MV-4-11 (cell line): ENCODE measurements at places on chromosomes 6 and 20.

DNA sequence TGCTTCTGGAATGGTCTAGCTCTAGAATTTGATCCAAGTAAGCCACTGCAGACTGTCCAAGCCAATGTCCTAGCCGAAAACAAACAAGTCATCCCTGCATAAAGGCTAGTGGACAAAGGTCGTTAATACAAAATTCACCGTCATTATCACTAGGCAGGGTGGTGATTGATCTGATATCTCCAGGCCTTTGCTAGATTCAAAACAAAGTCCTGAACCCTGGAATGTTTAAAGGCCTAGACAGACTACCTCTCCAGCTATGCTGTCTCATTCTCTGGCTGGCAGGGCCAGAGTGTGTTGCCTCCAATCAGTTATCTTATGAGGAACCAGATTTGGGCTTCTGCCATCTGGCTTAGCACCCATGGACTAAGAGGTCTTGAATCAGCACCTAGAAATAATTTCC lies 38.3 kb downstream of the MAP7 start:
- no peak for DNase-seq

GRCh38 chr6:14077193-14077867 lies 40.2 kb upstream of the CD83 start:
- DNase-seq = no peak

GRCh38 chr6:148704400-148705246 lies 42.2 kb upstream of the UST start:
- DNase-seq = no peak

DNA sequence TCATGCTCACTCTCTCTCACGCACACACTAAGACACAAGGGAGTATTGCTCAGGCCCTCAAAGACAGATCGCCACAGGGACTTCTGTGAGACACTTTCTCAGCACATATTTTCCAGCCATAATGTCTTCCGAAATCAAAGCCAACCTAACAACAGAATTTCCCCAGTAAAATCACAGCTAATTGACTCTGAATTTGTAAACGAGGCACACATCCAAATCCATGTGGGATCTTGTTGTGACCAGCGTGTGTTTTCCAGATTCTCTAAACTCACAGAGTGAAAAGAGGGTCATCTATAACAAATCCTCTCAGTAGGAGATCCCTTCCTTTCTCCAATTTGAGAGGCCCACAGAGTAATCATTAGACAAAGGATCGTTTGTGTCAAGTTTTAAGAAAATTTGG lies 280.4 kb downstream of the PACRG start:
- no peak for DNase-seq

GRCh38 chr20:47678536-47678935 lies 106.7 kb downstream of the SULF2 start:
- DNase-seq = no peak

- no peak for DNase-seq
These were observed 48.7 kb downstream of the RIN2 start for GRCh38 chr20:19806806-19807190.

DNA sequence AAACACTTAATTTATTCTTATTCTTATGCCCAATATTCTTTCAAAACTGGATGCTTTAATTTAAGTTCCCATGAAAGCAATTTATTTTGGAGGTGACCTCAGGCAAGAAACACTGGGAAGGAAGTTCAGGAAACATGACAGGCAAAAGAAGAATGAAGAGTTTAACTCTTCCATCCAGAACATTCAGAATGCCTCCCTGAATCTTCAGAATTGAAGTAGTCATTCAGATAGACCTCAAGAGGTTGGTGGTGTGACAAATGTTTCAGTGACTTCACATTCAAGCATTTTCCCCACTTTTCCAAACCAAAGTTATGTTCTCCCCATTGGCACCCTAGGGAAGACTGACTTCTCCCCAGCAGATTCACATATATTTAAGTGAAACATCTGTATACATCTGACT lies 110.5 kb downstream of the HAO1 start:
- no peak for DNase-seq

- DNase-seq = no peak
These were observed 244.0 kb downstream of the THBS2 start for GRCh38 chr6:169009628-169010027.

- DNase-seq = peak; percentile 78
These were observed 147.2 kb downstream of the VEGFA start for GRCh38 chr6:43916924-43917877.

GRCh38 chr6:124164343-124164742 lies 360.7 kb downstream of the NKAIN2 start:
- DNase-seq = no peak

DNA sequence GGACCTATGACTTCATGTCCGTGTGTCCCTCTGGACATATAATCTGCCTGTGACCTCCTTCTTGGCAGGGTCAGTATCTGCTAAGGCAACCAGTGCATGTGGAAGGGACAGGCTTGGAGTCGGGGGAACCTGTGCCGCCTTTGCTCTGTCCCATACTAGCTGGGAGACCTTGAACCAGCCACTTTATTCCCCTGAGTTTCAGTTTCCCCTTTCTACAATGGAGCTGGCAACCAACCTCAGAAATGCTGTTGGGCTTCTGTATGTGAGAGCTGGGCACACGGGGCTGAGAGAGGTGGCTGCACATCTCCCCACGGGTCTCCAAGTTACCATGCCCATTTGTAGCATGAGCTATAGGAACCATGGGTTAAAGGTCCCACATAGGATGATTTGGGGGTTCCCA lies 53.8 kb downstream of the CD40 start:
- no peak for DNase-seq

- no peak for DNase-seq
These were observed 21.9 kb downstream of the DEF6 start for GRCh38 chr6:35319346-35320030.

DNA sequence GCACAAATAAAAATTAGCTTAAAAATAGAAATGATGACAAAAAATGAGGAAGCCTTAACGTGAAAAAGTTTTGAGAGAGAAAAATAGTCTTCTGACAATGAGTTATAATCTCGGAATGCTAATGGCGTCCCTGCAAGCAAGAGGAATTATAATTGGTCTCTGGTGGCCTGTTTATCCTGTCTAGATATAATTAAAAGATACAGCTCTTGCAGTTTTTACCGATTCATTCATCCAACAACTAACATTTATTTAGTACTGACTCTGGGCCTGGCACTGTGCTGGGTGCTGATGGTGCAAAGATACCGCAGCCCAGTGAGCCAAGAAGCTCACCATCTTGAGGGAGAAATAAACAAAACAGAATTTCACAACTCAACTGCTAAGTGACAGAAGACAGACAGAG lies 31.6 kb upstream of the ANKRD60 start:
- no peak for DNase-seq

- no peak for DNase-seq
These were observed 1142.8 kb upstream of the EYS start for GRCh38 chr6:66849843-66850242.

DNA sequence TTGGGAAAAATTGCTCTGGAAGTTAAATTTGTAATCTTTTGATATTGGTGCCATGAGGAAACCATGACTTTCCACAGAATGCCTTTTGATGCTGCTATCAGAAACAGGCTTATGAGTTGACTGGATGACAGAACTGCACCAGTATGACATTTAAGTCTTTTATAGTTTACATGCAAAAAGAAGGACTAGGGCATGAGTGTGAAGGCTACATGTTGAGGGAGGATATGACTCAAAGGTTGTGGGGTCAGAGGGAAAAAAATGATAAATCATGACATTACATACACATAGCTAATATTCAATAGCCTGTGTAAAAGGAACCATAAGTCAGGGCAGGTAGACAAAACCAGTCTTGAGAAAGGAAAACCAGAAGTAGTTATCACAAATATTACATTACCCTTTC lies 182.2 kb downstream of the COL12A1 start:
- DNase-seq = no peak

DNA sequence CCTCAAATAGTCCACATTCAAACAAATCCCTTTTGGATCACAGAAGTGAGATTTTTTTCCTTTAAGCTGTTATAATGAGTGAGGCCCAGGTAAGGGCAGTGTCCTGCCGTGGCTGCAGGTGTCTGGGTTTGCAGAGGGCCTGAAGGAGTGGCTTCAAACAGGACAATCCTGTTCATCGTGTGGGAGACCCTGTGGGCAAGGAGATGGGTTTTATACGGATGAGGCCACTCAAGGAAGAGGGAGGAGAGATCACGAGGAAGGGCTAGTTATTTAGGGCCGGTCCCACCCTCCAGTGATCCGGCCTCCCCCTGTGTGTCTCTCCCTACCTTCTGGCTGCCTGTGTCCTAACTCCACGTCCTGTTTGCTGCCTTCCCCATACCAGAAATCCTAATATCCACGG lies 33.8 kb downstream of the PPP1R14C start:
- DNase-seq = no peak

GRCh38 chr20:10110151-10110550 lies 75.4 kb downstream of the ANKEF1 start:
- DNase-seq = peak; percentile 5

DNA sequence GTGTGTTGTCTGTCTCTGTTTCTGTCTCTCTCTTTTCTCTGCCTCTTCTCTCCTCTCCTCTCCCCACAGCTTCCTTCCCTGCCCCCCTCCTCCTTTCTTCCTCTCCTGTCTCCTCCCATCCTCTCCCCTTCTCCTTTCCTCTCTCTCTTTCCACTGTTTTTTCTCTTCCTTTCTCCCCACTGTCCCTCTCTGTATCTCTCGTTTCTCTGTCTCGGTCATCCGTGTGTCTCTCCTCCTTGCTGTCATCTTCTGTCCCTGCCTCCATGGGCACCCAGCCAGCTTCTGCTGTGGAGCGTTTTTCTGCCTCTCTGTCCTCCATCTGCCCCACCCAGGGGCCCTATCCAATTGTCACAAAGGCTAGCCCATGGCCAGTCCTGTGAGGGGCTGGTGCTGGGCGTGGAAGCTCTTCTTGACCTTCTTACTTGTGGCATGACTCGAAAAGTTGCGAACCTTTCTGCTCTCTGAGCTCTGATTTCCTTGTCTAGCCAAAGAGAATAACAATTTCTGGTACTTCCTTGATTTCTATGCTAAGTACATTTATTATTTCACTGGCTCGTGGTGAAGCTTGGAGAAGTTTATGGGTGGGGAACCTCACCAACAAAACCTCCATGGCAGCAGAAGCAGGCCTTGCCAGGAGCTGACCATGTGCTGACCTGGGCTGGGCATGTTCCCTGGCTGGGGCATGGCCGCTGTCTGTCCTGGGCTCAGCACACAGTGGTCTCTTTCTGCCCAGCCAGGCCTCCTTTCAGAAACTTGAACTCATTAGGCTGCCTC lies 69.3 kb downstream of the CEBPB start:
- DNase-seq = no peak

DNA sequence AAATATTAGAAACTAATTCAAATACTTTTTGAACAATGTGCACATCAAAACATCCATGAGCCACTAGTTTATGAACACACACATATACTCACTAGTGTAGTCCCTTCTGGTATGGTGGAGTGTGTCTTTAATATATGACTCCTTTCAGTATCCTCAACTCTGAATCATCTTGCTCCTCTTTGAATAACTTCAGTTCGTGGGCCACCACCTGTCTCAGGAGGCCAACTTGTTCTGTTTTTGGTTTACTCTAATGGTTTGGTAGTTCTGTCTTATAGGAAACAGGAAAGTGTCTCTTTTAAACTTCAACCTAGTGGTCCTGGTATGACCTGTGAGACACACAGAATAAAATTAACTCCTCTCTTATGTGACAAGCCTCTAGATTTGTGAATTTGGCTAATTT lies 55.6 kb downstream of the ZNF292 start:
- no peak for DNase-seq

- peak; percentile 96 for DNase-seq
These were observed 53.8 kb downstream of the PCNA start for GRCh38 chr20:5065879-5066383.

DNA sequence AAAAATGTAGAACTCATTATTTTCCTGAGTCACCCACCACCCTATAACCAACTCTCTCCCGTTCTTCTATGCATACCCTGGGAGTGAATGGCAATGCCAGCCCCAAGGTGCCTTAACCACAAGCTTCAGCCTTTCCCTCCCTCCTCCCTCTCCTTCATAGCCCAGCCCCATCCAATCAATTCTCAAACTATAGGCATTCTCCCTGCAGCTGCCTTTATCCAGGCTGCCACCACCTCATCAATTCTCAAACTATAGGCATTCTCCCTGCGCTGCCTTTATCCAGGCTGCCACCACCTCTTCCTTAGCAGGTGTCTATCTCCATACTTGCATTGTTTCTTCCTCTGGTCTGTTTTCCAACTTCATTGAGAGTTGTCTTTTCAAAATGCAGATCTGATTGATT lies 77.1 kb downstream of the PLEKHG1 start:
- DNase-seq = no peak

DNA sequence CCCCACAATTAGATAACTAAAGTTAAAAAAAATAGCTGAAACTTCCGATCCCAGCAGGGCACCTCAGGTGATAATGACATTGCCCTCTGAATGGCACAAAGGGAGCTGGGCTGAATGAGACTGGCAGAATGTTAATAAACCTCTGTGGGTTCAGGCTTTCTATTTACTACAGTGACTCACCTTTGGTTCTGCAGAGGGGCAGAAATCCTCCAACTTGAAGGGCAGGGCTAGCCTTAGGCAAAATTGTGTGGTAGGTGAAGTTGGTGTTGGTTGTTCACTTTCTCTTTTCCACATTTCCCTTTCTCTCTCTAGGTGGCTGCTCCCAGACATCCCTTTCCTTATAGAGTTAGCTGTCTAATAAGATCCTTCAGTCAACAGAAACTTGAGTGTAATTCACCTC lies 625.2 kb downstream of the EPM2A start:
- DNase-seq = no peak

GRCh38 chr6:158529629-158530028 lies 30.3 kb upstream of the TMEM181 start:
- no peak for DNase-seq

- DNase-seq = no peak
These were observed 213.9 kb downstream of the SOD2 start for GRCh38 chr6:159479146-159479545.

GRCh38 chr6:26187981-26188635 lies 100.9 kb downstream of the HFE start:
- DNase-seq = peak; percentile 82

DNA sequence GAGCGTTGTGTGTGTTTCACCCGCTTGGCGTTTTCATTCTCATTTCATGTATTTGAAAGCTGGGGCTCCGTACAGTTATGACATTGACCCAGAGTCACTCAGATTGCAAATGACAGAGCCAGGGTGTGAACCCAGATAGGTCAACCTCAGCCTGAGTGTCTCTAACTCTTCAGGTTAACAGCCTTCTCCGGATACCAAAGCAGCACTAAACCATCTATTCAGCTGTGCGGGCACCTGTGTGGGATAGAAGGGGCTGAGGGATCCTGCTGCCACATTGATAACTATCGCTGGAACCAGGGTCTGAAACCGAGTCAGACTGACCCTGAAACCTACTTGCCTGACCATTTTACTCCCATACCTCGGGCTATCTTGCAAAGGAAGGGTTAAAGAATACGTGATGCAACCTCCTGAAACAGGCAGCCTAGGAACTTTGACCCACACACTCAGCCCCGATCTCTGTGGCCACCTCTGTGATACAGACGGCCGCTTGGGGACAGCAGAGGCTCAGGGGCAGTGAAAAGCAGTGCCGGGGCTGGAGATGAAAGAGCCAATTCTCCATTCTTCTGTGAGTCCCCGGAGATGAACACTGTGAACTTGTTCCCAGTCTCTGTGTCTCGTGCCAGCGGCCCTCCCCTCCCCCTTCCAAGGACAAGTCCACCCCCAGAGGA lies 233.5 kb upstream of the QKI start:
- DNase-seq = peak; percentile 79

- DNase-seq = no peak
These were observed 62.4 kb upstream of the ARG1 start for GRCh38 chr6:131510591-131510990.

GRCh38 chr20:47317127-47317895 lies 39.2 kb downstream of the ZMYND8 start:
- peak; percentile 85 for DNase-seq

- DNase-seq = no peak
These were observed 400.6 kb downstream of the ESR1 start for GRCh38 chr6:152207915-152208714.
